D721Med (cell line): ENCODE measurements at places on chromosomes 2 and 18.

- DNase-seq: no peak
Observed at GRCh38 chr2:176560296-176560695, 291.1 kb downstream of the MTX2 start.

DNA sequence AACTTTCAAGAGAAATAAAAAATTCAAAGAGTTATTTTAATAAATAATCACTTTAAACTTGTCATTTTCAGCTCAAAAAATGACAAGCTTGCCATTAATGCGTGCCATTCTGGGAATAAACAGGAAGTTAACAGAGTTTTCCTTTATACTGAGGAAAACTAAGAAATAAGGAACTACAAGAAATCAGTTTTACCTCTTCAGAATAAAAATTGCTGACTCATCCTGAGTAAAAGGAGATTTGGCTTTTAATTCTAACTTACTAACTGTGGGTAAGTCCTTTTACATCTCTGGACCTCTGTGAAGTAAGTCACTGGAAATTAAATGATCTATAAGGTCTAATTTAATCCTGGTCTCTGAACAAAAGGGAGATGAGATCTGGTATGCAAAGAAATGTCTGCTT, 16.1 kb downstream of the CEBPZ start:
- no peak for DNase-seq

DNA sequence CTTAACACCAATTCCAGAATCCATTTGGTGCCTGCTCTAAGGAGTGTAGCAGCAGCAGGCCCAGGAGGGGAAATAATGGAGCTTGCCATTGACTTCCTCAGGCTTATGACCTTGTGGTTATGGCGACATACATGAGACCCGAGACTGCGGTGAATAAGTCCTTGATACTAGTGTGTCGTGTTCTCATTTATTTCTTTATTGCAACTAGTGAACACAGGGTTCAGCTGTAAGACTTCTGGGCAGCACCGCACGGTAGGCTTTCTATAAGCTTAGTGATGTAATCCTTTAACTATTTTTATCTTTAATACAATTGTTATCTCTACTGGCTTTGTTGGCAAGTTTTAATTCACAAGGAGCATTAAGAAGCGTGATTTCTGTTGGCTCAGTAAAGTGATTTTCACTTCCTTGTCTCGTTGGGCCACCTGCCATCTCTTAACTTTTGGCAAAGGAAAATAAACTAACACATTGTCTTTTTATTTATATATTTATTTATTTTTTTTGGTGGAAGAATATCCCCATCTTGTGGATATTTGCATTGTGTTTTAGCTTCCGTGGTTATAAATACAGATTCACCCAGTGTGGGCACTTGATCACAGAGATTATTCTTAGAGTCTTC, 139.8 kb downstream of the LTBP1 start:
- DNase-seq: no peak

DNA sequence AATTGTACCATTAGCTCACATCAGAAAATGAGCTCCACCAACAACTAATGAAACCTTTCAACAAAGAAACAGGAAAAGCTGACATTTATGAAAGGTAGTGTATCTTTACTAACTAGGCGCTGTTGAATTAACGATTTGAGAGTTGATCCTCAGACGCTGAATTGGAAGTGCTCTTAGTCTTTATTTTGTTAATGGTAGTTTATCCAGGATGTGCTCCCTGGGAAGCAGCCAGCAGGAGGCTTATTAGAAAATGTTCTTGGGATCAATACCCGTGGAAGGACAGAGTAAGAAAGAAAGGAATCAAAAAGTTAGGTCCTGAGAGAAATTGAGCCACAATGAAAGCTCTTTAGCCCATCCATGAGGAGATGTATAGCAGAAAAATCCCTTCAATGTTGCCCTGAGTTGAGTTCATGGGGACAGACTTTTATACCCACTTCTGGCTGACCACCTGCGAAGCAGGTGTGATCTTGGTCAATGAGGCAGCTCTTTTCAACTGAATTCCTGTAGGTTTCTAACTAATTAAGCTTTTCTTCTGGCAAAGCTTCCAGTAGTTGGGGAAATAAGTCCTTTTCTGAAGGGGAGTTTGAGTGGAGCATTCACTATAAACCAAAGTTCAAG, 492.6 kb upstream of the REG3G start:
- no peak for DNase-seq

DNA sequence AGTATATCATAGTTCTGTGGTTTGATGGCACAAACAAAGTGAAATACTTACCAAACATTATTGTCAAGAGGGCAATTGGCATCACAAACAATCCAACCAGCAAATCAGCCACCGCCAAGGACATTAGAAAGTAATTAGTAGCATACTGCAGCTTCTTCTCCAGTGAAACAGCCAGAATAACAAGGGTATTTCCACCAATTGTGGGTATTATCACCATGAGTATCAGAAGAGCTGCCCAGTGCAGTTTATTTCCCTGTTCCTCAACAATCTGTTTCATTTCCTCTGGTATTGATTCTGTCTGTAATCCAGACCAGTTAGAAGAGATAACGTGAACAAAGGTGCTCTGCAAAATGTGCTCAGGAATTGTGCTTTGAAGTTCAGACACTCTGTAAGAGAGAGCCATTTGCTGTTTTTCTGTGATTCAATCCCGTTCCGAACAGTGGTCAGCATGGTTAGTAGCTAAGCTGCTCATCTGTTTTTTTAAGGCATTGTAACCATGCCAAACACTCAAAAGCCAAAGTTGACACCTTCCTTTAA, 1.4 kb downstream of the HTR2B start:
- DNase-seq: no peak

DNA sequence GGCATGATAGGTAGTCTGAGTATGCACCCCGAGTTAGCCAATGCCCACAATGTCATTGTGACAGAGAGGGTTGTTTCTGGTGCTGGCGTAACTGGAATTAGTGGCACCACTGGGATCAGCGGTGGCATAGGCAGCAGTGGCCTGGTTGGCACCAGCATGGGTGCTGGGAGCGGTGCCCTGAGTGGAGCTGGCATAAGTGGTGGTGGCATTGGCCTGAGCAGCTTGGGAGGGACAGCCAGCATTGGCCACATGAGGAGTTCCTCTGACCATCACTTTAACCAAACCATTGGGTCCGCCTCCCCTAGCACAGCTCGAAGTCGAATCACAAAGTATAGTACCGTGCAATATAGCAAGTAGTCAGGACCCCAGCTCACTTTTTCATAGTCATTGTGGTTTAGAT, 21.6 kb upstream of the DSG4 start:
- DNase-seq: no peak

DNA sequence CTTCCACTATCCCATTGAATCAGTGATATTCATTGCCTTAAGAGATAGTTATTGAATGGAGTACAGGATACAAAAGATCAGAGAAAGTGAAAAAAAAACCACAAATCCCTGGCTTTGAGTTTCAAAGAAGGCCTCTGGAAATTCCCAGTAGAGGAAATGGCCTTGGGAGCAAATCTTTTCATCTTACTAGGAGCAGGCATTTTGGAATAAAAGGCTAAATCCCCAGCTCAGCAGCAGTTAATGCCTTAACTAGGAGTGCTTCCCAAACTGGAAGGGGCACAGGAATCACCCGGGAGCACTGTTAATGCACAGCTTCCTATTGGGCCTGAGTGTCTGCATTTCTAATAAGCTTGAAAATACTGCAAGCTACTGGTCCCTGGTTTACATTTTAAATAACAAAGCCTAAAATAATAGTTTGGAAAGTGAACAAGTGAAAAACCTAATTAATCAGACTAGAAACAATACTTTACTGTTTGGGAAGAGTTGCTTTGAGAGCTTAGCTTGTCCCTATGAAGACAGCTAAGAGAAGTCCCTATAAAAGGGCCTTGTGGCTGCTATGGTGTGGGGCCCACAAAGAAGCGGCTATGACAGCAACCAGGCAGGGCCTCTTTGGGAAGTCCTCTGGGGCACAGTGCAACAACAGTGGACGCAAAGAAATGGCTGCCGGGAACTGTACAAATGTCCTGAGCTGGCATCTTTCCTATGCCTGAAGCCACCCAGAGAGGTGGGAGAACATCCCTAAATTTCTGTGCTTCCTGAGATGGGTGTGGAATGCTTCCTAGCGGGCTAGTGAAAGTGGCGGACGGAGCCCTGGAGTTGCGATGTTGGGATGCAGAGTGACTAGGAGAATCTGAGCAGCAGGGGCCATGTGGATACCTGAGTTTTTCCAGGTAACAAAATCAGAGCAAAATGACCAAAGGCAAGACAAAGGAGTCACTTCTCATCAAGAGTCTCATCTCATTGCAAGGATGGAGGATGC, 117.1 kb upstream of the KLHL14 start:
- no peak for DNase-seq

GRCh38 chr2:161172901-161173540, 12.8 kb downstream of the TANK start:
- DNase-seq: no peak

- no peak for DNase-seq
Observed at GRCh38 chr2:11610624-11611242, 59.3 kb downstream of the NTSR2 start.

DNA sequence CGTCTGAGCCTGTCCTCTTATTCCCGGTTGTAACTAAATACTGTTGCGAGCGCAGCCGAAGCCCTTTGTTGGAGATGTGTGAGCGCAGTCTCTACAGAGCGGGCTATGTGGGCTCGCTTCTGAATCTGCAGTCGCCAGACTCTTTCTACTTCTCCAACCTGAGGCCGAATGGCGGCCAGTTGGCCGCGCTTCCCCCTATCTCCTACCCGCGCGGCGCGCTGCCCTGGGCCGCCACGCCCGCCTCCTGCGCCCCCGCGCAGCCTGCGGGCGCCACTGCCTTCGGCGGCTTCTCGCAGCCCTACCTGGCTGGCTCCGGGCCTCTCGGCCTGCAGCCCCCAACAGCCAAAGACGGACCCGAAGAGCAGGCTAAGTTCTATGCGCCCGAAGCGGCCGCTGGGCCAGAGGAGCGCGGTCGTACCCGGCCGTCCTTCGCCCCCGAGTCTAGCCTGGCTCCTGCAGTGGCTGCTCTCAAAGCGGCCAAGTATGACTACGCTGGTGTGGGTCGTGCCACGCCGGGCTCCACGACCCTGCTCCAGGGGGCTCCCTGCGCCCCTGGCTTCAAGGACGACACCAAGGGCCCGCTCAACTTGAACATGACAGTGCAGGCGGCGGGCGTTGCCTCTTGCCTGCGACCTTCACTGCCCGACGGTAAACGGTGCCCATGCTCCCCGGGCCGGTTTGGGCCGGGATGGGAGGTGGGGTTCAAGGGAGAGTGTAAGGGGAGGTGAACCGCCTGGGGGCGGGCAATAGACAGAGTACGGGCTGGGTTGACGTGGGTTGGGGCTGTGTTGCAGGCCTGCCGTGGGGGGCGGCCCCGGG, at the start of gene HOXD12:
Gene HOXD12, plus strand, starts transcription at position 68 of the 819 bp plus-strand sequence. Its CDS starts 7 bp downstream, at position 75.
- DNase-seq: no peak

- no peak for DNase-seq
Observed at GRCh38 chr2:237025090-237025865, 60.4 kb upstream of the COPS8 start.

DNA sequence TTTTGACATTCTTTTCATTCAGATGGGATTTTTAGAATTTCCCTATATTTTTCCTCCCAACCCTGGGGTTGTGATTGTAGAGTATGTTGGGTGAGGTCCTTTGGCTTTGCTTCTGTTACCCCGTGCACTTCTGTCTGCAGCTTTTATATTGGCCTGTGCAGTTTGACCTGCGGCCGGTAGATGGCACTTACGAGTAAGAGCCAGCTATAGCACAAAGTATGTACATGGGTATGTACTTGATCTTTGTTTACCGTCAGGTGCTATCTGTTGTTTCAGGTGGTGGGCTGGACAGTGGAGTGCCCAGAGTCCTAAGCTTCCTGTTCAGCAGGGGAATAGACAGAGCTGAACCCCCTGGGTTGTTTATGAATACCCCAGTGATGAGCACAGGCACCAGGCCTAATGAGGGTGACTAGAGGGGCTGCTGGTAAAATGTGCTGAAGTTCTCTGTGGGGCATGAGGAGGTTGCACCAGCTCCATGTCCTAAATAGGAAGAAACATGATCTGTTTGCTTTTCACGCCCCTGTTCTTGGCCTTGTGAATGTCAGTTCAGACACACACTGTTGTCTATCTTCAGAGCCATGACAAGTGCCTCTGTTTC, 58.9 kb upstream of the THUMPD2 start:
- DNase-seq: no peak
